DMS79 (cell line): ENCODE measurements at places on chromosomes 16 and 17.

- DNase-seq: no peak
Measured at GRCh38 chr16:6571044-6571443, 761.6 kb upstream of the RBFOX1 start.

- no peak for DNase-seq
Measured at GRCh38 chr16:50547340-50548124, 664 bp upstream of the NKD1 start.

GRCh38 chr16:75264999-75265910 lies 13.8 kb upstream of the BCAR1 start:
- DNase-seq: no peak

DNA sequence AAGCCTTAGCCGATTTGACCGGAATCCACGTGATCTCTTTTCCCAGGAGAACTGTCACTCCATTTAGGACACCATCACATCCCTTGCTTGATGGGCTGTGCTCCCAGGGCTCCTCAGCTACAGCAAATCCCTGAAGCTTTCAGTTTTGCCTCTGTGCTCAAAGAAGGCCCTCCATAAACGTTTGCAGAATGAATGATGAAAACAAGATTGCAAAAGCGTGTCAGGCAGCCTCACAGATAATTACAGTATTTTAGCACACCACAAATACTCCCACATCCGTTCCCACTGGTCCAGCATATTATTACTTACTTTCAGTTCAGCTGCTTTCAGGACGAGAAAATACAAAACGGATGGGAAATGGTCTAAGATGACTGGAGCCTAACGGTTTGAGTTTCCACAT lies 84.6 kb downstream of the USP31 start:
- DNase-seq: no peak

DNA sequence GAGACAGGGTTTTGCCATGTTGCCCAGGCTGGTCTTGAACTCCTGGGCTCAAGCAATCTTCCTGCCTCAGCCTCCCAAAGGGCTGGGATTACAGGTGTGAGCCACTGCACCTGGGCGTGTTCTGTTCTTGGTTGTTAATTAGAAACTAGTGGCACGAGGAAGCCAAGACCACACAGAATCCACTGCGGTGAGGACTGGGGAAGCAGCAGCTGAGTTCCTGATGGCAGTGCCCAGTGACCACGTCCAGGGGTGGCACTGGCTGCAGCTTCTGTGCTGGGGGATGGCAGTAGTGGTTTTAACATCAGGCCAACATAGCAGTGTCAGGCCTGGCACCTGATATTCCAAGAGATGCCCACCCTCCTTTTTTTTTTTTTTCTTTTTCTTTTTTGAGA lies 39.7 kb upstream of the NDRG4 start:
- DNase-seq: no peak

DNA sequence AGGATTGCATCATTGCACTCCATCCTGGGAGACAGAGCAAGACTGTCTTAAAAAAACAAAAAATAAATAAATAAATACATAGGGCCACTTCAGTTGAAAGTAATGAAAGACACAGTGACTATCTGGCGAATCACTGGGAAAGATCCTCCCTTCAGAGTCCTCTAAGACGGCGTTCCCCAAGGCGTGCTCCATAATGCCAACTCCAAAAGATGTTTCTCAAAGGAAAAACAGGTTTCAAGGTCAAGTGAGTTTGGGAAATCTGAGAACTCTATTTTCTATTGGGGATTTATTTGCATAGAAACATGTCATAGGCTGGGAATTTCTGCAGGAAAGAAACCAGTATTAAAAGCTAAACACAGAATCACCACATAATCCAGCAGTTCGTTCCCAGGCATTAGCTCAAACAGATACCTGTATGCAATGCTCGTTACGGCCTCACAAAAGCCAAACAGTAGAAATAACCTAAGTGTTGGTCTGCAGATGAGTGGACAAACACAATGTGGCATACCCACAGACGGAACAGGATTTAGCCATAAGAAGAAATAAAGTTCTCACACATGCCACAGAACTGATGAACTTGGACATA lies 7.9 kb downstream of the KLHDC4 start:
- no peak for DNase-seq

GRCh38 chr16:82108100-82108499 lies 61.9 kb downstream of the MPHOSPH6 start:
- DNase-seq: no peak

GRCh38 chr17:73308017-73308823 lies 3.6 kb downstream of the CDC42EP4 start:
- no peak for DNase-seq

- no peak for DNase-seq
Measured at GRCh38 chr16:54136276-54136625, 150.3 kb downstream of the IRX3 start.

DNA sequence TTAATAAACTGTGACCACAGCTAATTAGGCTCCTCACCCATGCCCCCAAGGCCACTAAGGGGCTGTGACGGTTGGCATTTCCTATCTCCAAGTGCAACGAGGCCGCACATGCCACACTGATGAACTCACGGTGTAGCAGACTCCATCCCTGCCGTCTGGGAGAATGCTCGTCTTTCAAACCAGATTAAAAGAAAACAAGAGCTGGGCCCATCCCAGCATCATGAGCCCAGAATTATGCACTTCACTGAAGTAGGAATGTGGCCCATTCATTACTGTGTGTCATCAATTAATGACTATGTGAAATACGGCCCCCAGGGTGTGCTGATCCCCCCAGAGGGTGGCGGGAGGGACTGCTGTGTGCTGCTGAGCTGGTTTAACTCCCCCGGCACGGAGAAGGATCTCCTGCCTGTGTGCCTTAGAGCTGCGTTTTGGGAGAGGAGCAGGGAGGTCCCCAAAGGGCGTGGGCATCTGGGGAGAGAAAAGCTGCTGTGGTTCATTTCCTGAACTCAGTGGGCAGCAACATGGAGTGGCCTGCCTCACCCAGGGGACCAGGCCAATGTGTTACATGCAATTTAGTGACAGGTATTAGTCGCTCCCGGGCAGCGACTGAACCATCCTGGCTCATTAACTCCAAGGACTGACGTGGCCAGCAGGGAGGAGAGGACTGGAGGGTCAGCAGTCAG lies 194.5 kb downstream of the FOXL1 start:
- DNase-seq: no peak

DNA sequence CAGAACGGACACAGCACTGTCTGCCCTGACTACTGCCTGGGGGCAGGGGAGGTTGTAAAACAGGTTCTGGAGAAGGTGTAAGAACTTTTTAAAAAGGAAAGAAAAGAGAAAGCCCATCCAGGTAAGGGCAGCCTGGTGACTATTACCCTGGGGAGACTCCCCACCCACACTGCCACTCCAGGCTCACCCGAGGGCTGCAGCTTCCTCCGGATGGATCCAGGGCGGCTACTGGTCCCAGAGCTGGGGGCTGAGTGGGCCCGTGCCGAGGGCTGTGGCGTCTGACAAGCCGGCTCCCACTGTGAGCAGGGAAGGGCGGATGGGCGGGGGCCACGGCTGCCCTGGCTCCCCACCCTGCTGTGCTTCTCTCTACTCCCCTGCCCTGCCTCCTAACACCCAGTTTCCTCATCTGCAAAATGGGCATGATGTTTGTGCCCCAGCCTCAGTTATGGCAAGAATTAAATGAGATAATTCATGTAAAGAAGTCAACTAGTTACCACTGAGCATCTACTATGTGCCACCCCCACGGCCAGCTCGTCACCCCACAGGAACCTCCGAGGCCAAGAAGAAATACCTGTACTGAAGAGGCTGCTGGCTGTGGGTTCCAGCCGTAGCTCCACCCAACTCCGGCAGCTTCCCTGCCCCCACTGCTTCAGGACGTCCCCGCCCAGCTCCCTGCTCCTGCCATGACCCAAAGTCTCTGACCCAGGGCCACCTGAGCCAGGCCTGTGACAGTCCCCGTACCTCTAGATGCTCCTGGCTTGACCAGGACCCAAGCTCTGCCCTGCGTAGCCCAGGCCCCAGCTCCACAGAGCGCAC lies 24.2 kb downstream of the KATNB1 start:
- no peak for DNase-seq

DNA sequence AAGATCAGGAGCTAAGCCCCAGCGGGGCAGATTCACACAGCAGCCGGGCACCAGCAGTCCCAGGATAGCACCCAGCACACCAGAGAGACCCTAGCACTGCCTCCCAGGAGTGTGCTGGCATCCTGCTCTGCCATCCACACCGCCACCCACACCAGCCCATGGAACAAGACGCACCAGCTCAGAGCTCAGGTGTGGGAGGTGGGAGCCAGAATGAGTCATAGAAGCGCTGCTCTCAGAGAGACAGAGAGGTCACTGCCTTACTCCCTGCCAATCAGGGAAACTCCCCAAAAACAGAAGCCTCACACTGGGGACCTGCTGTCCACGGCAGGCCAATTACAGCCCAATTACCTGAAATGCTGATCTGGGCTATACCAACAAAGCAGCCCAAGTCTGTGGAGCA lies 64.9 kb downstream of the CDYL2 start:
- DNase-seq: no peak

GRCh38 chr17:13939222-13939621 lies 130.1 kb upstream of the COX10 start:
- DNase-seq: no peak

DNA sequence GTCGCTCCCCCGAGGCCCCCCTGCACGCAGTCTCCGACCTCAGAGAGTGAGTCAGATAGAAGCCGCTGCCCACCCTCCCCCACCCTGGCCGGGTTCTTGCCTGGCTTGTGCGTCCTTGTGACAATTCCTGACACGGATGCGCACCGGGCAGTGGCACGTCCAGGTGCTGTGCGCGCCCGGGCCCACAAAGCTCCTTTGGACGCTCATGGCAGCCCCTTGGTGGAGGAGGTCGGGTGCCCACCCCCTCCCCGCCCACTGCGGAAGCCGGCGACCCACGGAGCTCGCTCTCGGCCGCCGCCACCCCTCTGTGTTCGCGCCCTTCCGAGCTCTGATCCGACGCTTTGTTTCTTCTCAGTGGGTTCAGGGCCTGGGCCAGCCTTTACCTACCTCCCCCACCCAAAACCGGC lies 662 bp upstream of the TUBB3 start:
- peak; percentile 21 for DNase-seq

GRCh38 chr16:86806838-86807351 lies 228.5 kb downstream of the FOXL1 start:
- no peak for DNase-seq

- no peak for DNase-seq
Measured at GRCh38 chr17:49676276-49676868, 1.5 kb downstream of the SPOP start.

DNA sequence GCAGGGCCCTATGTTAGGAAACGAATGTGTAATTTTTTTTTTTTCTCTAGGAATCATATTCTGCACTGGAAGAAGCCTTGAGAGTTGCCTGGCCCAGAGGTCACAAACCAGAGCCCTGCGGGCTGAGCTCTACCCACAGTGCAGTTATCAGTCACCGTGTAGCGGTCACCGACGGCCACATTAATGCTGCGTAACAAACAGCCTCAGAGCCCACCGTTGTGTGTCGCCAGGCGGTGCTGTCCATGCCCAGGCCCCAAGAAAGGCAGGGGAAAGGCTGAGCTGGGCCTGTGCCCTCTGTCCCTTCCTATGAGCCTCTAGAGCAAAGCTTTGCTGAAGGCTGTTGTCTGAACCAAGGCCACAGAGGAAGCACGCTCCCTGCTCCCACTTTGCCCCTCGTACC lies 4.5 kb upstream of the LMF1 start:
- no peak for DNase-seq

GRCh38 chr17:59381716-59382570 lies 50.5 kb downstream of the YPEL2 start:
- DNase-seq: no peak

DNA sequence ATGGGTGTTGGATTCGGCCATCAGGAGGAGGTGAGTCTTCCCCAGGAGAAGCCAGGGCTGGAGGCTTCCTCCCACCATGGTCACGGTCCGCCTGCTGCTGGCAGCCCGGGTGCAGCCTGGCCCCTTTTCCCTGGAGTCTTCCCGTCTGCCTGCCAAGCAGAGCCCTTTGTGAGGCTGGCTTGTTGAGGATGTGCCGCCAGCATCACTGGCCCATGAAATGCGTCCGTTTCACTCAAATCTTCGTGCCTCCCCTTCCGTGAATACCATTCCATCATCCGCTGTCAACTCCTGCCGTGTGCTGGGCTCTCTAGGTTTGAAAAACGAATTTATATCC lies 9.6 kb downstream of the VPS4A start:
- DNase-seq: no peak

DNA sequence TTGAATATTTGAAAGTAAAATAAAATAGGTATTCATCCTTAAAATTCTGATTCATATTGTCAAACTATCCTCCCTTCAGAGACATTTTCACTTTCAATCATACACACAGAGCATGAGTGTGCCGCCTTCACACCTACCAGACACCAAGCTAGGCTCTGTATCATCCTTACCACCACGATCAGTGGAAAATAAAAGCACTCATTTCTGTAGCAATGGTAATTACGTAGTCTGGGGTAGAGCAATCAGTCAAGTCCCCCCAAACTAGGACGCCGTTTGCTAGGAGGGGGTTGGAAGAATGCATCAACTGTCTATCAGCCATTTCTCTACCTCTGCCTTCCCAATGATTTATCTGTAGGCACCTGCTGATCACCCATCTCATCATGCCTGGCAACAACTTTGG lies 84.6 kb upstream of the GRIN2A start:
- DNase-seq: no peak

DNA sequence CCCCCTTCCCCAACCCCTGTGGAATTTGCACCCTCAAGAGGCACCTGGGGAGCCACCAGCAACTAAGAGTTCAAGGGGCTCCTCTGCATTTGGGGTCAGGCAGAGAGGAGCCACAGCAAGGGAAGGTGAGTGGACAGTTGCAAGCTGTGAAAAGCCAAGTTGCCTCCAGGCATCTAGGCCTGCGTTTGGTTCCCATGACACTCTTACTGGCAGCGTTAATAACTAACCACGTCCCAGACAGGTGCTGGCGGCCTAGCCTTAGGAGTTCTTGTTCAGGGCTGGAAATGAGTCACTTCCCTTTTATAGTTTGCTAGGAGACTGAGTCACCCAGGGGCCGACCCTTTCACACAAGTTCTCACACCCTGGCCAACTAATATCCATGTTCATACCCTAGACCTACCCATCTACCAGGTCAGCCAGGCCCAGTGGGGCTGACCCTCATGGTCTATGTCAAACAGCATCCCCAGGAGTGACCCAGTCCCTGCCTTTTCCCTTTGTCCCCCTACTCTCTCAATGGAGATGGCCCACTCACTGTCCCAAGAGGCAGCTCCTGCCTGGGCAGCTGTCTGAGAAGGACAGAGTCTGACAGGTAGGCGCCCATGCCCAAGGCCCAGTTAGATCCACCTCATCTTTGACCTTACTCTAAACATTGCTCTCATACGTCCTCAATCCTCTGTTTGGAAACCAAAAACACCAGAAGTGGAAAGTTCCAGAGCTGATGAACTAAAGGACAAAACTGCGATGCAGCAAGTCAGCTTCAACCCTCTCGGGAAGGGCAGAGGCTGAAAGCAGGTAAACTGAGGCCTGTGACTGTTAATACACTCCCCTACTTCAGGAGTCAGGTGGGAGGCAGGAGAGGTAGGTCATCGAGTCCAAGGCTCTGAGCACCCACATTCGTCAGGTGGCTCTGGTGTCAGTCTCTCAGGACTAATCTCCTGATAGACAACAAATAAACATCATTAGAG lies 300.6 kb downstream of the SOX9 start:
- DNase-seq: peak; percentile 22

GRCh38 chr16:29710227-29711219 lies 31.5 kb downstream of the QPRT start:
- DNase-seq: no peak
